ENCODE measurements at places on chromosomes 2 and 18.

DNA sequence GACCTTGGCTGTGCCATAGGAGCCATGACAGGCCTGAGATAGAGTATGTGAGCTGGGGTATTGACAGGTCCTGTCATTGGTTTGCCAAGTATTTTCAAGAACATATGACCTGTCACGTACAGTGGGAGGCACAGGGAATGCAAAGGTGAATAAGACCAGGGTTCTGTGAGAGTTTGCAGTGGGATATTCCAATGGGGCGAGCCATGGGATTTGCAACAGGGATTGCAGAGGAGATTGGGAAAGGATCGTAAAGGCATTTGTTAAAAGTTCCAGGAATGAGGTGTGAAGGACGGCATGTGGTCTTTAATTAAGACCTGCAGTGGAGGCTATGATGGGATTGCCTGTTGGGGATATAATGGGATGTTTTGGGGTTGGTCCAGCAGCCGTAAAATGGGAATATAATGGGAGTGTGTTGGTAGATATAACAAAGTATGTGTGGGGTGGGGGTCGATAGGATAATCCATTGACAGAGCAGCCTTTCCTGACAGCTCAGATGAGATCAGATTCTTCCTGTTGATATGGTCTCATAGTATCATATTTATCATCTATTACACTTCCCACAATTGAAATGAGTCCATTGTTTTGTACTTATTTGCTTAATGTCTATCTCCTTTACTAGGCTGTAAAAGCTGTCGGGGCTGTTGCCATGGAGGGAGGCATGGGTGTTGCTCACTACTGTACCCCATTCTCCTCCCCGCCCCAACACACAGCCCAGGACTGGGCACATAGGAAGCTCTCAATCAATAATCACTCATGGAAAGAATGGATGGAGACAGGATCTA, 38.1 kb downstream of the PKDCC start:
- no peak for DNase-seq

GRCh38 chr2:102508863-102509262, 35.8 kb downstream of the SLC9A4 start:
- no peak for DNase-seq

DNA sequence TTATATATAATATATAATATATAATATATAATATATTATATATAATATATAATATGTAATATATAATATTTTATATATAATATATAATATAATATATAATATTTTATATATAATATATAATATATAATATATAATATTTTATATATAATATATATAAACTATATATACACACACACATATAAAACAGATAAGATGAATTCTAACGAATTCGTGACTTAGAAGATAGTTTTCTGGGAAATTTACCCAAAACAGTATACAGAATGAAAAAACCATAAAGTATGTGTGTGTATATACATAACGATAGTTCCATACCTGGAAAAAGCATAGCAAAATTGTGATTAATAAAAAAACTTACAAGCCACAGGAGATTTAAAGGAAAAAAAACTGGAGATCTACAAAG, 80.6 kb downstream of the THADA start:
- no peak for DNase-seq

- DNase-seq = no peak
Measured at GRCh38 chr2:224986477-224986876, 55.8 kb downstream of the DOCK10 start.

DNA sequence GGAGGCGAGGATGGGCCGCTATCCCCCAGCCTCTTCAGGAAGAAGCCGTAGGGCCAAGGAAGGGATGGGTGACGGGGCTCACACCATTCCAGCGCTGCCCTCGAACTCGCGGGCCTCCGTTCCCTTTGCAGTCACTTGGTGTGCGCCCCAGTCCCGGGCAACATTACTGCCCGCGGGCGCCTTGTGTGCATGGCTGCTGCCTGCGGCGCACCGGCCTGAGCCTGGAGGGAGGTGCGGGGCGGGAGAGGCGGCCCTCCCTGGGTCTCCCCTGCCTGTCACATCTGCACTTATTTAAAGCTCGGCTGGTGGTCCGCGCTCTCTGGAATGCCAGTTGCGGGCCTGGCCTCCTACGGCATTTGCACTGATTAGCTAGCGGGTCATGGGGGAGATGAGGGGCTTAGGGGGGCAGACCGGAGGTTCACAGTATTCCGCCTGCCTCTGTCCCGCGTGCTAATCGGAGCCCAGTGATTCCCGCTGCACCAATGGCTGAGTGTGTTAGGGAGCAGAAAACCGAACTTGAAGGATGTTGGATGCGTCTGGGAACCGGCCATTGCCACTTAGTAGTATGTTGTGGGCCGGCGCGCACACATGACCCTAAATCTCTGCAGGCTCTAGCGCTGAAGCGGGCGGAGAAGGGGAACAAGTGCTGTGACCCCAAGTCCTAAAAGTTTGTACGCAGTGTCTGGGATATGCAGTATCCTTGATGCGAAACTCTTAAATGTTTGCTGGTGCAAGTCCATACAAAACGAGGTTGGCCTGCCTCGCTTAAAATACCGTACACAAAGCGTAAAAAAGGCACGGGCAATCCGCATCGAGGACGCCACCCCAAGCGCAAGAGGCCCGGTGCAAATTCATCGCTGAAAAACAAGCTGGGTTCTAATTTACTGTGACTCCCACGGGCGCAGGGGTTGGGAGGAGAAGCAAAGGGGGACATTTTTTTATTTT, 161.2 kb upstream of the SIX2 start:
- DNase-seq = no peak

Data from effector CD8-positive, alpha-beta T cell (primary cell).